NCI-H345 (cell line): ENCODE measurements at places on chromosomes 7 and 10.

DNA sequence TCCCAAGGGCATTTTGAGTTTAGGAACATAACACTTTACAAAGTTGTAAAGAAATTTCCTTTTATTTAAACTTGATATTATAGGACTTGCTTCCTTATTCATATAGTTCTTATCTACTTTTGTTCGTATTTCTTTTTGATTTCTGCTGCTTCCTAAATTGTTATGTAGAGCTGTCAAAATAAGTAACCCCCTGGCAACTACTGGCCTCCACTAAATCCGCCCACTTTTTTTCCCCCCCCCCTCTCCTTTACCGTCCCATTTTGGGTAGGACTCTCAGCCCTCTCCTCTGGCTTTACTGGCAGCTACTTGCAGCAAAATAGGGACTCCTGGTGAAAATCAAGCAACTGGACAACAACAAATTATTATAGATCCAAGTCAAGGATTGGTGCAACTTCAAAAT, 1.1 kb downstream of the SP4 start:
- no peak for DNase-seq

GRCh38 chr7:132773527-132773956, 197.3 kb upstream of the PLXNA4 start:
- DNase-seq = no peak

DNA sequence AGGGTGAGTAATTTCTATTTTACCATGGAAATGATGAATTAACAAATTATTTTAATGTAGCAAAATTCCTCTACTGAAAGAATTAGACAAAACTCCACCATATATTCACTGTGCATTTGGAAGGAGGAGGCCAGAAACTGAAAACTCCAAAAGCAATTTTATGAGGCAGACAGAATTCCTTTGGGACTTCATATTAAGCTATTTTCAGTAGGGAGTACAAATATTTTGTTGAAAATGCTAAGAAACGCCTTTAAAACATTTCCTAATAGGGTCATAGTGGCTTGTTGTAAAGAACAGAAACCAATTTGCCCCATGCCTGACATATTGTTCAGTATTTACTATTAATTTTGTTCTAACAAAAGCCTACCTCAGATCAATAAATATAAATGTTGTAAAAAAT, 117.8 kb downstream of the TES start:
- DNase-seq = no peak

GRCh38 chr7:78702770-78703169, 750.7 kb downstream of the MAGI2 start:
- no peak for DNase-seq

- no peak for DNase-seq
Observed at GRCh38 chr7:47552621-47553020, 29.3 kb downstream of the TNS3 start.
